ENCODE measurements at places on chromosomes 4 and X.
A peak's percentile ranks its signal among the peaks of the same experiment; 100 is the strongest.

GRCh38 chr4:2261110-2261852 lies 628 bp downstream of the MXD4 start:
- peak; percentile 78 for DNase-seq

DNA sequence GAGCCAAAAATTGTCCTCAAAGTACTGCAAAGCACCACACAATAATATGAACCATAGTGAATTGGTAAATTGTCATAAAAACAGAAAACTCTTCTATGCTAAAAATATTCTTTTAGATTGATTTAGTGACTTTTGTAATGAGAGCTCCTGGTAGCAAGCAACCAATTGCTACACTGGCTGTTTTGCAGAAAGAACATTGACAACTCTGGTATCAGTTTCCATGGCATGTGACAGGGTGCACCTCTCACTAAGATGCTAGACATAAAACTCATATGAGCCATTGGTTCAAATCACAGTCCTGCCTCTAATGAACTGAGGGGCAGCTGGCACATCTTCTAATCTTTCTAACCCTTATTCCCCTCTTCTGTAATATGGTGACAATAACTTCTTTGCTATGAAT lies 212.2 kb downstream of the HS3ST1 start:
- DNase-seq: no peak

GRCh38 chr4:52948057-52948423 lies 85.9 kb downstream of the RASL11B start:
- DNase-seq: no peak

GRCh38 chr4:89876548-89876947 lies 18.1 kb upstream of the MMRN1 start:
- no peak for DNase-seq

DNA sequence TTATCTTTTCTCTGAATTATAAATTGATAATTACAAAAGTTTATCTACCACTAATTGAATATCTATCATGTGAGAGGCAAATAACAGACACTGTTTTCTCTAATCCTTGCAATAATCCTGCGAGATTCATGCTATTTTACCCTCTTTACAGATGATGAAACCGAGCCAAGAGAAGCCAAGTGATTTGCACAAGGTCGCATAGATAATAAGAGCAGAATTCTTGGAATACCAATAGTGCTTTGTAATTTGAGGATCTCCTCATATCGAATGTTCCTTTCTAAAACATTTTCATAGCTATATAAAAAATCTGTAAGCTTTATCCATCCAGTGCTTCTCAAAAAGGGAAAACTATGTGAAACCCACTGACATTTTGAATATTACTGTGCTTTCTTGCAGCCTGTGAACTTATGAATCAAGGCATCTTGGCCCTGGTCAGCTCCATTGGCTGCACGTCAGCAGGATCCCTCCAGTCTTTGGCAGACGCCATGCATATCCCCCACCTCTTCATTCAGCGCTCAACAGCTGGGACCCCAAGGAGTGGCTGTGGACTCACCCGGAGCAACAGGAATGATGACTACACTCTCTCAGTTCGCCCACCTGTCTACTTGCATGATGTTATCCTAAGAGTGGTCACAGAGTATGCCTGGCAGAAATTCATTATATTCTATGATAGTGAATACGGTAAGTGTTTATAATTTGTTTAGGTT lies 743.8 kb upstream of the ATOH1 start:
- no peak for DNase-seq
